Lung (tissue), 17 donors: ENCODE measurements at places on chromosomes 7 and 10. TPM values are rescaled to one million over a fixed set of nuclear protein-coding genes. Genes with fewer than 3 reads are reported as not detected.

- DNase-seq: peak; percentile 86
- H3K4me3 ChIP-seq: no peak overlapping the region
- H3K36me3 ChIP-seq: no peaks in the 10 kb centered on the region
- peaks cover 9% of the 10 kb centered on the region for H3K4me1 ChIP-seq
Measured at GRCh38 chr10:124745673-124746072, 1.5 kb upstream of the FAM53B start.

- no peaks in the 10 kb centered on the region for H3K36me3 ChIP-seq
- no peaks in the 10 kb centered on the region for H3K27me3 ChIP-seq
- DNase-seq: no peak
- no peak overlapping the region for H3K27ac ChIP-seq
Measured at GRCh38 chr7:87027900-87028299, 31.6 kb downstream of the ELAPOR2 start.

C10orf143 gene
- total RNA-seq: 6.4 TPM

DNA sequence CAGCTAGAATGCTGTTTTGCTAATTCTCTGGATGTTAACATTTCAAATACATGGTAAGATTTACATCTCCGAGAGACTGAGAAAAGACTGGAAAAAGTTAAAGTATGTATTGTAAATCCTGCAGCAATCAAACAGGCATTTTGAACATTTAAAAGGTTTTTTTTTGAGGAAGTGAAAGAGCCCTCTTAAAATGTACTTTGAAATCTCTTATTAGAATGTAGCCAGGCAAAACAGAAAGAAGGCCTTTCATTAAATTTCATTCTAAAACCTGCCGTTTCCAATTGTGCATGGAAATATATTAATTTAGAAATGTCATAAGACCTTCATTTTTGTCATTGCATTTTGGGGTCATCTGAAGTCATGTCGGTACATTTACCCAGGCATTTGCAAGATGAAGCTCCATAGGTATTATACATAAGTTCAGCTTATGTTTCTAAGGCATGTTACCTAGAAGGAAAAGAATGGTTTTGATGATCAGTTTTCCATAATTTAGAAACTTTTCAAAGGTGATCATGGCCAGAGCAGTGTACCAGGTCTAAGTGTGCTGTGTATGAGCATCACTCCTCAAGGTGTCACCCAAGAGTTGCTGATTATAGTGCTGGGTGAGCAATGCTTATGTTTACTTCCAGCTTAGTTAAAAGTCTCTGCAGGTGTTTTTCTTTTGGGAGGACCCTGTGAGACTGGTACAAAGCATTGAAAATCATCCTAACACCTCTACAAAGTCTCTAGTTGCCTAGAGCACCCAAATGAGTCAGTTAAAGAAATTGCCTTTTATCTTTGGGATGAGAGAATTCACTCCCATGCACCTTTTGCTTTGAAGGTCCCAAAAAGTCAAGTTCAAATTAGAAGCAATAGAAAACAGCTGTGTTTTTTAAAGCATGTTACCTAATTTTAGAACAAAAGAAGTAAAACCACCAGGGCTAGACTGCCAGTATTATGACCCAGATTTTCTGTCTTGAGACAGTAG, 7.1 kb downstream of the ZNF736 start:
- H3K4me1 ChIP-seq: no peaks in the 10 kb centered on the region
- no peaks in the 10 kb centered on the region for H3K36me3 ChIP-seq
- no peak overlapping the region for H3K27ac ChIP-seq
- no peaks in the 10 kb centered on the region for H3K27me3 ChIP-seq
- H3K4me3 ChIP-seq: no peak overlapping the region
- no peak for DNase-seq

- H3K36me3 ChIP-seq: no peaks in the 10 kb centered on the region
- DNase-seq: no peak
- no peak overlapping the region for H3K27ac ChIP-seq
- H3K27me3 ChIP-seq: no peaks in the 10 kb centered on the region
- H3K4me1 ChIP-seq: peaks cover 22% of the 10 kb centered on the region
- H3K4me3 ChIP-seq: no peak overlapping the region
Measured at GRCh38 chr10:24884793-24885192, 67.6 kb downstream of the PRTFDC1 start.

DNA sequence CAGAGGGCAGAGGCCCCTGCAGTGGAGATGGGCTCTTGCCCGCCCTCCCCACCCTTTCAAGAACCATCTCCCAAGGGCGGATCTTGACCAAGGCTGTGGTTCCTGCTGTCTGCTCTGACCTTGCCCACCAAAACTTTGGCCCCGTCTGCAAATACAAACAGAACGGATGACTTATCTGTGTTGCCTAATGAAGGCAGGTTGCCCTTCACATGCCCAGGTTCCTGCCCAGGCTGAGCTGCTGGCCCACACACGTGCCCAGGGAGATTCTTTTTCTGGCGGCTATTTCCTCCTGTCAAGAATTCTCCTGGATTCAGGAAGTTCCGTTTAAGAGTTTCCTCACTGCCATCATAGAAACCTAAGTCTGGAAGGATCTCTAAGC, 78.3 kb downstream of the PROSER2 start:
- H3K4me1 ChIP-seq: peaks cover 9% of the 10 kb centered on the region
- no peak overlapping the region for H3K27ac ChIP-seq
- H3K4me3 ChIP-seq: no peak overlapping the region
- H3K27me3 ChIP-seq: no peaks in the 10 kb centered on the region

DNA sequence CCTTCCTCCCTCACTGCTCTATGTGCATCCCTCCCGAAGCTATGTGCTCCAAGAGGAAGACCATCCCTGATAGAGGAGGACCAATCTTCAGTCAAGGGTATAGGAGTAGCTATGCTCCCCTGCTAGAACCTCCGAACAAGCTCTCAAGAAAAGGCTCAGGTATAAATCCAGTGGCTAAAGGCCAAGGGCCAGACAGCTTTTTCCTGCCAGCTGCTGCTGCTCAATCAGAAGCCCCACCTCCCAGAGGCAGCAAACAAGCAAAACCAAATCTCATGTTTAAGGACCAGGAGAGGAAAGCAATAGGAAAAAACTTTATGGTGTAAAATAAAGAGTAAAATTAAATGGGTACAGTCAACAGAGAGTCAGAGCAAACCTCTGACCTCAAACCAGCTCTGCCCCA, 187.2 kb downstream of the FGFR2 start:
- no peak overlapping the region for H3K4me3 ChIP-seq
- no peaks in the 10 kb centered on the region for H3K27me3 ChIP-seq
- peak; percentile 34 for DNase-seq
- no peaks in the 10 kb centered on the region for H3K36me3 ChIP-seq

GRCh38 chr10:55203319-55203718, 402.3 kb upstream of the PCDH15 start:
- H3K27me3 ChIP-seq: no peaks in the 10 kb centered on the region
- no peak overlapping the region for H3K27ac ChIP-seq
- no peak overlapping the region for H3K4me3 ChIP-seq
- no peak for DNase-seq

- no peak overlapping the region for H3K27ac ChIP-seq
- no peak for DNase-seq
- no peaks in the 10 kb centered on the region for H3K27me3 ChIP-seq
- peaks cover 4% of the 10 kb centered on the region for H3K4me1 ChIP-seq
- H3K36me3 ChIP-seq: no peaks in the 10 kb centered on the region
Measured at GRCh38 chr7:16650266-16650665, 4.3 kb downstream of the BZW2 start.

RBM48 gene
- total RNA-seq: 9.0 TPM

METTL27 gene
- 22.1 TPM for total RNA-seq

DNA sequence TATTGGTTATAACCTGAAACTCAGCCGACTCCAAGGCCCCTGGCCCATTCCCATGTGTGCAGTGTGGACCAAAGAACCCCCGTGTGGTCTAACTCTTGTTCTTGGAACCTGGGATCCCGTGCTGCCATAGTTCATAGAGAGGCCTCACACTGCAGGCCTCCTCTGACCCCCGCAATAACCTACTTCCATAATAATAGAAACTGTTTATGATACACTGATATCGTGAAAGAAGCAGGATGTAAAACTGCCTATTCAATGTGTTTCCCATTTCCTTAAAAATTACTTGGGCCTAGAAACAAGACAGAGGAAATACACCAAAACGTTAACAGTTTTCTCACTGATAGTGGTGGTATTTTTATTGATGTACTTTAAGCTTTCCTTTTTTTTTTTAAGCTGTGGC, 109.2 kb upstream of the KDM7A start:
- H3K4me1 ChIP-seq: no peaks in the 10 kb centered on the region
- no peaks in the 10 kb centered on the region for H3K27me3 ChIP-seq
- DNase-seq: no peak
- H3K27ac ChIP-seq: no peak overlapping the region
- H3K36me3 ChIP-seq: no peaks in the 10 kb centered on the region
- no peak overlapping the region for H3K4me3 ChIP-seq

DNA sequence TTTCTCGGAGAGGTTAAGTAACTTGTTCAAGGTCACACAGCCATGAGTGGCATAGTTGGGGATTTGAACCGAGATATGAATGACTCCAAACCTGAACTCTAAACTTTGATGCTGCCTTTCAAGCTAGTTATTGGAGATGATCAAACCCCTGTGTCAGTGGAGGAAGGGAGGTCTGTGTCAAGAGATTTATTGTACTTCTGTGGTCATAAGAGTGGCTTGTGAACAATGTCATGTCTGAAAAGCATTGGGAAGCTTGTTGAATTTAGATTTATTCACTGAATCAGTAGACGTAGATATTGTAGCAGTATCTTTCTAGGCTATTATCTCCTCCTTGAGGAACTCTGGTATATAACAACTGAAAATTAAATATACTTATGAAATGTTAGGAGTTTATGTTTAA, 27.3 kb downstream of the SNX10 start:
- H3K27me3 ChIP-seq: no peaks in the 10 kb centered on the region
- H3K36me3 ChIP-seq: no peaks in the 10 kb centered on the region
- H3K27ac ChIP-seq: no peak overlapping the region
